ENCODE measurements at places on chromosomes 13 and 19.

GRCh38 chr19:57905258-57905657, 11.1 kb downstream of the ZNF417 start:
- no peak for DNase-seq

DNA sequence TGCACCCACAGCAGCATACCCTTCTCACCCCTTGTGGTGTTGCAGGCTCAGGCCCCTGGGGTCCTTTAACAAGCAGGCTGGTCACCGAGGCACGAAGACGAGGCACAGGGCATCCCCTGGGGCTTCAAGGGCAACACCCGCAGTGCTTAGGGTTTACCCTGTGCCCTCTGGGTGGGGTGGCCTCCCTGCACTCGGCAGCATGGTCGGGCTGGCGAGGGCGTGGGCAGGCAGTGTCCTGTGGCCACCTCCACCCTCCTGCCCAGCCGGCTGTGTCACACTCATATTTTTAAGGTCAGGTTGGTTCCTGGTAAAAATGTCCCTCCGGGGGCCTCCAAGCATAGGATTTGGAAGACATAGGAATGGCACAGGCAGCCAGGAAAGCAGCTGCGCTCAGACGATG, 11.4 kb upstream of the ZNF135 start:
- DNase-seq: no peak

- DNase-seq: no peak
These were observed 69.1 kb downstream of the HSPH1 start for GRCh38 chr13:31092646-31093045.

DNA sequence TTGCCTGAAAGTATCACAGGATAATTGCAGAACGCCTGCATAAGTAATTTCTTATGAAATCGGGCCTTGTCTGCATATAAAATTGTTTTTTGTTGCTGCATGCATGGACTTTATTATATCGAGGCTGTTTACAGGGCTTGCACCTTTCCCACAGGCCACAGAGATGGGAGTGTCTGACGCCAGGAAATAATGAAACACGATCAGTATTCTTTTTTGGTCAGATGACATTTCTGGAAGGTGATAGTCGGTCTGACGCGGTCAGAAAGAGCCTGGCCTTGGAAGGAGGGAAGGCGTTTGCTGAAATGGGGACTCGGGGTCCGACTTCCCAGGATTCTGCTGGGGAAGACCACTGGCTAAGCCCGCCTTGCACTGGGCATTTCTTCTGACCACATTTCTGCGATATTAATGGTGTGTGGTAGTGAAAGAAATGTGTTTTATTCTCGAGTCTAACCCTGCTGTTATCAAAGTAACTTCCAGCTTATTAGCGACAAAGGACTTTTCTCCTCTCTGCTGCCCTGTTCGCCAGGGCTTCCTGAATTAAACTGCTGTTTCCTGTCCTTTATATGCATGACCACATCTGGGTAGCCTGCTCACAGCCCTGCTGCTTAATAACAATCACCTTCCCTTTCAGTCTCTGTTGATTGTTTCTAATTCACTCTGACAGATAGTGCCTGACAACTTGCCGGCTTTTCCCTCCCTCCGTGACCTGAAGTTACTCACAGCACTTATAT, 11.6 kb upstream of the ZNF536 start:
- DNase-seq: no peak

DNA sequence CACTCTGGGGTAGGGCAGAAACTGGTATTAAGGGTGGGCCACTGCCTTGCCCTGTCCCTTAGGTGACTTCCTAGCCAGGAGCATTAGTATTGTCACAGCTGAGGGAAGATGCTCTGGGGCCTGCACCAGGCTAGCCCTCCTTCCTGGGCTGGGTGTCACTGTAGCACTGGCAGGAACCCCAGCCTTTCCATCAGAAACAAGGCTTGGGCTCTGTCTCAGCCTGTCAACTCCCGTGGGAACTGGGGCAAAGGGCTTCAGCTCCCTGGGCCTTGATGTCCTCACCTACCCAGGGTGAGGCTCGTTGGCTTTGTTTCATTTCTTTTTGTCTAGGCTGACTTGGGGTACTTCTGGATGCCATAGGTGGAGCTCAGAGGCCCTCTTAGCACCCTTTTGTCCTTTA, 18.0 kb downstream of the PAF1 start:
- no peak for DNase-seq

DNA sequence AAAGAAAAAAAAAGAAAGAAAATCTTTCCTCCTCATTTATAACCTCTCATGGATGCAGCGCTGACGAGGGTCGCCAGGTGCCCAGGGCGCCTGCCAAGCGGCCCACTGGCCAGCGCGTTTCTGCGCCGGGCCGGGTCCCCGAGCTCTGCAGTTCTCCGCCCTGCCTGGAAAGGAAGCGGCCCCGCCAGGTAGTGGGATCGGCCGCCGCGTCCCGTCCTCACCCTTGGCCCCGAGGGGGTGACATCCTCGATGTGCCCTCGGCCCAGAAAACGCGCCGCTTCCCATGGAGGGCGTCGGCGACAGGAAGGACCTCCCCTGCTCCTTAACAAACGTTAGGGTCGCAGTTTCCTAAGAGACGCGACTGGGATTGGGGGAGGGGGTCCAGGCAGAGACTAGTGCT, 56.9 kb downstream of the ZNF726 start:
- no peak for DNase-seq

GRCh38 chr13:79631051-79631659, 150.2 kb downstream of the NDFIP2 start:
- DNase-seq: no peak

- no peak for DNase-seq
These were observed 5.2 kb downstream of the TRIP10 start for GRCh38 chr19:6744381-6745301.

- no peak for DNase-seq
These were observed 3.7 kb upstream of the NDUFS7 start for GRCh38 chr19:1379961-1380489.

DNA sequence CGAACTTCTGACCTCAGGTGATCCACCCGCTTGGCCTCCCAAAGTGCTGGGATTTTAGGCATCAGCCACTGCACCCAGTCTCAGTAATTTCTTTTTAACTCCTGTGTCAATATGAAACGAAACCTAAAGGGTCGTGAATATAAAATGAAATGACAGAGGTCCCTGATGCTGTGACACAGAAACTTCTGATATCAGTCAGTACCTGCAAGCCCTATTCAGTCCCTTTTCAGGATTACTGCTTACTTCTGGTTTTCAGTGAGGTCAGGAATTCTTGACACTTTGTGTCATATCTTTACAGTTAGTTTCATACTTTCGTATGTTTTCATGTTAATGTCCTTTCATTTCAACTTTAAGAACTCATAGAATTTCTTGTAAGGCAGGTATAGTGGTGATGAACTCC, 58.7 kb downstream of the RNF17 start:
- no peak for DNase-seq

GRCh38 chr19:38559428-38560401, 58.0 kb downstream of the MAP4K1 start:
- DNase-seq: peak; percentile 55

- no peak for DNase-seq
These were observed 450.8 kb downstream of the DCT start for GRCh38 chr13:94028650-94029049.

GRCh38 chr19:18789422-18789869, 1.7 kb downstream of the COMP start:
- no peak for DNase-seq

DNA sequence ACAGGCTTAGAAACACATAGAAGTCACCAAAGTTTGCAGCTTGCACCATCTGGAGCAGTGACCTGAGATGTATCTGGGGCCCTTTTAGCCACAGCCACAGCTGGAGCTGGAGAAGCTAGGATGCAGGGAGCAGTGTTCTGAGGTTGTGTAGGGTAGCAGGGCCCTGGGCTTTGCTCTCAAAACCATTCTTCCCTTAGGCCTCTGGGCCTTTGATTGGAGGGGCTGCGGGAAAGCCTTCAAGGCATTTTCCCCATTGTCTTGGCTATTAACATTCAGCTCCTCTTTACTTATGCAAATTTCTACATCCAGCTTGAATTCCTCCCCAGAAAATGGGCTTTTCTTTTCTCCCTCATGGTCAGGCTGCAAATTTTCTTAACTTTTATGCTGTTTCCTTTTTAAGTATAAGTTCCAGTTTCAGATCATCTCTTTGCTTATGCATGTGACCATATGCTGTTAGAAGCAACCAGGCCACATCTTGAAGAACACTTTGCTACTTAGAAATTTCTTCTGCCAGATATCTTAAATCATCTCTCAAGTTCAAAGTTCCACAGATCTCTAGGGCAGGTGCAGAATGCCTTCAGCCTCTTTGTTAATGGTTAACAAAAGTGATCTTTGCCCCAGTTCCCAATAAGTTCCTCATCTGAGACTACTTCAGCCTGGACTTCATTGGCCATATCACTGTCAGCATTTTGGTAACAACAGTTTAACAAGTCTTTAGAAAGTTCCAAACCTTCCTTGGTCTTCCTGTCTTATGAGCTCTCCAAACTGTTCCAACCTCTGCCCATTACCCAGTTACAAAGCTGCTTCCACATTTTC, 48.5 kb downstream of the NBEA start:
- DNase-seq: no peak

GRCh38 chr13:107834281-107834680, 381.1 kb downstream of the LIG4 start:
- no peak for DNase-seq
